Stimulated activated CD4-positive, alpha-beta T cell treated with anti-CD3 and anti-CD28 coated beads, Interleukin-1b, Interleukin-23, amount 100 ng/mL, for 24 hours (primary cell): ENCODE measurements at places on chromosomes 4 and X.

- no peak for DNase-seq
Observed at GRCh38 chr4:125060376-125060775, 254.4 kb upstream of the FAT4 start.

GRCh38 chrX:133306316-133306715 lies 88.2 kb upstream of the TFDP3 start:
- no peak for DNase-seq

GRCh38 chr4:7103607-7104365 lies 35.9 kb upstream of the GRPEL1 start:
- DNase-seq: no peak

GRCh38 chr4:28723371-28723770 lies 1862.7 kb downstream of the STIM2 start:
- no peak for DNase-seq

- DNase-seq: no peak
Observed at GRCh38 chr4:31237233-31237632, 517.1 kb downstream of the PCDH7 start.

DNA sequence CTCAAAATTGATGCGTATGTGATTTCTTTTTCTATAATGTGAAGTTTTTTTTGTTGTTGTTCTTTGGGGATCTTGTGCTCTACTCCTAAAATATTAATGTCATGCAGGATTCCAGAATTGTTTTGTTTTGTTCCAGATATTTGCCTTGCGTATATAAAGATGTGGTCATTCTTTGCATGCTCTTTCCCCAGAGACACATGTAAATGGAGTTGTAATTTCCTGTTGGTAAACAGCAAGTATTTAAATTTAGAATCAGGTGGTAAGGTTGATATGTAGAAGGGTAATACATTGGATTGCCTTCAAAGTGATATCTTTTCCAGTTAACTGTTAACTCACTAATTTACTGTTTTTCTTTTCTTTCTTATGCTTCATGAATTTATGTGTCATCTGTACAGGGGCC lies 23.1 kb upstream of the MAGED1 start:
- no peak for DNase-seq

- DNase-seq: no peak
Observed at GRCh38 chr4:137909529-137910309, 332.4 kb downstream of the SLC7A11 start.
